GM10248 (cell line): ENCODE measurements at places on chromosomes 1 and 21.

- no peak for DNase-seq
Observed at GRCh38 chr1:8497210-8497819, 179.4 kb downstream of the SLC45A1 start.

- DNase-seq = no peak
Observed at GRCh38 chr1:42096554-42096953, 56.7 kb upstream of the GUCA2B start.

DNA sequence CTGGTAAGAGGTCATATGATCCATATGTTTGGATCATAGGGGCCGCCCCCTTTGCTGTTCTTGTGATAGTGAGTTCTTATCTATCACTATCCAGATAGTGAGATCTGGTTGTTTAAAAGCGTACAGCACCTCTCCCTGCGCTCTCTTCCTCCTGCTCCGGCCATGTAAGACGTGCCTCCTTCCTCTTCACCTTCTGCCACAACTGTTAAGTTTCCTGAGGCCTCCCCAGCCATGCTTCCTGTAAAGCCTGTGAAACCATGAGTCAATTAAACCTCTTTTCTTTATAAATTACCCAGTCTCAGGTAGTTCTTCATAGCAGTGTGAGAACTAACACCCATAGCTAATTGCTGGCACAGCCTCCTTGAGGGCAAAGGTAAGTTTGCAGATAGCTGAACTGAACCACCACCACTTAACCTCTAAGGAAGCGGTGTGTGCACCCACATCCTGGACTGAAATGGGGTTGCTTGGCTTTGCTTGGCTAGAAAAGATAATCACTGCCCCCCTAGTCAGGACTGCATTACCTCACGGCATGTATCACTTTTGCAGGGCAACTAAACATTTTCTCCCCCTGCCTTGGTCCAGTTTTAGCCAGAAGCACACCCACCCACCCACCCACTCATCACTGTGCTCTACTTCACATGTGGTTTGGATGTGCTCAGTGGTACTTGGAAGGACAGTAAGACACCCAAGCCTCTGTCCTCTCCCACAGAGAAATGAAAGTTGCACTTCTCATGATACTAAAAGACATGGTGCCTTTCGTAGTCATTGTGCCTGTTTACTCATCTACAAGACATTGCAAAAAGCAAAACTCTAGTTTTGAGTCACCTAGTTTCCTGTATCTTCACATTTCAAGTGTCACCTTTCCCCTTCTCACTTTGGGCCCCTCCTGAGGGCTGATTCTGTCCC lies 23.1 kb upstream of the PTAFR start:
- DNase-seq = peak; percentile 88

DNA sequence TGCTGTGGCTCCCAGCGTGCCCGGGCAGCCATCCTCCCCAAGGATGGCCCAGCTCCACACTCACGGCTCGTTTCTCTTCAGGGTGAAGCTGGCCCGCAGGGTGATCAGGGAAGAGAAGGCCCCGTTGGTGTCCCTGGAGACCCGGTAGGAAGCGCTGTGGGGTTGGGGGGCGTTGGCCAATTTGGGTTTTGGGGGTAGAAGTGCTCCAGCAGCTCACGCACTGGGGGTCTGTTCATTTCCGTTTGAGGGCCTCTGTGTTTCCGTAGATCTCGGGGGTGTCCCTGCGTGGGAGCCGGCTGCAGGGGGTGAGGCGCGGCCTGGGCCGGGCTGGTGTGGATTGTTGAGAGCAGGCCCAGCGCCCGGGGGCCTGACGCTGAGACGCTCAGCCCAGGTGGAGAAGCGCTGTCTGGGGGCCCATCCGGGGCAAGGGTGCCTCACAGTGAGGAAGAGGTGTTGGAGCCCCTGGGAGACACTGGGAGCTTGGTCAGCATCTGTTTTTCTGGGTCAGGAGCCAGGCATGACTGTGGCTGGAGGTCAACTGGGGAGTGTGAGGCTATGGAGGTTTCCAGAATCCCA lies 12.6 kb downstream of the COL6A1 start:
- DNase-seq = no peak

- DNase-seq = peak; percentile 51
Observed at GRCh38 chr21:34073749-34074282, 438 bp downstream of the MRPS6 start.

DNA sequence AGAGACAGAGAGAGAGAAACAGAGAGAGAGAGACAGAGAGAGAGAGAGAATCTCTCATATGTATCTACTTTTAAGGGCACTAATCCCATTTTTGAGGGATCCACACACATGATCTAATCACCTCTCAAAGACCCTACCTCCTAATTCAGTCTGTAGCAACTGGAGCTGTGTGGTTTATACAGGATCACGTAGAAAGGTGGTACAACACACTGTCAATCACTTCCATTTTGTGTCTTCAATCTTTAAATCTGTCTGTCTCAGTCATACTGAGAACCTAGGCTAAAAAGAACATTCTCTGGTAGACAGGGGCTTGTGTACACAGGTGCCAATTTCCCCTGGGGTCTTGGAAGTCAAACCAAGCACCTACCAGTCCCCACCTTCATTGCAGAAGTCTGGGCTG lies 229.9 kb downstream of the TGFB2 start:
- DNase-seq = no peak

GRCh38 chr21:42047821-42048613 lies 23.1 kb upstream of the UMODL1 start:
- DNase-seq = no peak
